ENCODE measurements at places on chromosomes 12 and 14. TPM values are rescaled to one million over a fixed set of nuclear protein-coding genes. Genes with fewer than 3 reads are reported as not detected.

DNA sequence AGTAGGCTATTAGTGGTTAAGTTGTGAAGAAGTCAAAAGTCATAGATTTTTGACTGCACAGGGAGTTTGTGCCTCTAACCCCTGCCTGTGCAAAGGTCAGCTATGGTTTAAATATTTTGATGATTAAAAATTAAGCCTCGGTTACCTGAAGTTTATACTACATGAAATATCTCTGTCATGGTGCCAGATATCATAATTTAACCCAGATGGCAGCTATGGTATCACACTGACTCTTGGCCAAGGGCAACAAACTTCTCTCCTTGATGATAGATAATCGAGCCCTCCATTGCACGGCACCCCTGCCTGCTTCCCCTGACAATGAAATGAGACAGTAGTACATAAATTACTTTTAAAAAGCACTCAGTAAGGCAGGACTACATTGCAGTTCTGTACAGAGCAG, 80.8 kb downstream of the SLC35F4 start:
- no peaks in the 10 kb centered on the region for H3K4me1 ChIP-seq
- no peak overlapping the region for H3K27ac ChIP-seq
- H3K36me3 ChIP-seq, result peaks cover 5% of the 10 kb centered on the region
- DNase-seq, result no peak
- no peak overlapping the region for H3K4me3 ChIP-seq

DNA sequence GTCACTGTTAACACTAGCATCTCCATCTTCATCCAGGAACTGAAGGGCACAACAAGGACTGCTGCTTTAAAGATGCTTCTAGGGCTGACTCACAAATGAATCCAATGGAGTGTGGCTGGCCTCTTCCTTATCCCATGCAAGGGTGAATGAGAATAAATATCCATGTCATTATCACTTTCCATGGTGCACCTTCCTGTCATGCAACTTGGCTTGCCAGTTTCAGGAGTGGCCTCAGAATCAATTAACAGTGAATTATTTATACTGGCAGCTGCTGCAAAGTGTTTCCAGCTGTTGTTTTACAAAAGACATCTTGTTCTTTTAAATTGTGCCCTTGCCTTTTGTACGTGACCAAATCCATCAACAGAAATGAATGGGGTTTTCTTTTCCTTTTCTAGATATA, 499.3 kb upstream of the TMEM132C start:
- H3K36me3 ChIP-seq, result peaks cover 2% of the 10 kb centered on the region
- H3K4me3 ChIP-seq, result no peak overlapping the region
- peaks cover 4% of the 10 kb centered on the region for H3K4me1 ChIP-seq
- no peak overlapping the region for H3K27ac ChIP-seq
- no peak for DNase-seq
- H3K27me3 ChIP-seq, result peaks cover 4% of the 10 kb centered on the region

- no peaks in the 10 kb centered on the region for H3K36me3 ChIP-seq
- peak; percentile 21 for DNase-seq
- peak overlapping the region; percentile 92 for H3K27ac ChIP-seq
- H3K27me3 ChIP-seq, result no peaks in the 10 kb centered on the region
- peaks cover 30% of the 10 kb centered on the region for H3K4me1 ChIP-seq
Observed at GRCh38 chr14:75223664-75224154, 47.3 kb upstream of the TMED10 start.

DNA sequence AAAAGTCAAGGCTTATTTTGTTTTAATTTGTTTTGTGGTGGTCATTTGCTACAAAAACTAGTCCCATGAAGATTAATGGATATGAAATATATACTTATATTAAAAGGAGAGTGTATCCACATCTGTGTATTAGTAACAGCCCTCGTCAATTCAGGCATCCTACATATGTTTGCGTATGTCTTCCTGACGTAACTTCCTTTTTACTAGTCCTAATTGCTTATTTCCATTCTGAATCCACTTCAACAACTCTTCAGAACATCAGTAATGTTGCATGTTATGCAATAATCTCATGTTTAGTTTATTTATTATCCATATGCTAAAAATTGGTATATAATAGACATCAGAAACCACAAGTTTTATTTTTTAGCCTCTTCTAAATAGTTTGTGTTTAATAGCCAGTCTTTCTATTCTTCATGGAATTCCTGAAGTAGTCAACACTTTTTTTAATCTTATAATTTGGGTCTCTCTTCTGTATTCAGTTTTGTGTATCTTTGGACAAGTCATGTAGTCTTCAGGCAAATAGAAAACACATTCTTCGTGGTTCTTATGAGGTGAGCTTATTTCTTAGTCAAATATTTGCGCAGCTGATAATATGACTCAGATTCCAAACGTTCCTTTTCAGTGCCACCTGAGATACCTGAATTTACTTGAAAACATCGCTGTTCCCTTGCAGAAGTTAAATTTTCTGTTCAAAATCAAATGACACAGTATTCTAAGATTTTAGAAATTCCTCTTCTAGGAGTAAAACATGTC, 268.6 kb downstream of the CCDC59 start:
- H3K27me3 ChIP-seq, result no peaks in the 10 kb centered on the region
- DNase-seq, result no peak
- H3K36me3 ChIP-seq, result no peaks in the 10 kb centered on the region
- H3K4me3 ChIP-seq, result no peak overlapping the region
- H3K4me1 ChIP-seq, result peaks cover 12% of the 10 kb centered on the region
- H3K27ac ChIP-seq, result peak overlapping the region; percentile 66

GRCh38 chr12:65209655-65210043, 40.3 kb downstream of the LEMD3 start:
- no peaks in the 10 kb centered on the region for H3K27me3 ChIP-seq
- peaks cover 9% of the 10 kb centered on the region for H3K36me3 ChIP-seq
- DNase-seq, result no peak
- H3K4me1 ChIP-seq, result no peaks in the 10 kb centered on the region
- H3K4me3 ChIP-seq, result no peak overlapping the region

GRCh38 chr14:105015242-105015641, 5.6 kb downstream of the CDCA4 start:
- peak overlapping the region; percentile 49 for H3K27ac ChIP-seq
- DNase-seq, result no peak
- no peak overlapping the region for H3K4me3 ChIP-seq
- peaks cover 25% of the 10 kb centered on the region for H3K4me1 ChIP-seq
- no peaks in the 10 kb centered on the region for H3K36me3 ChIP-seq
- no peaks in the 10 kb centered on the region for H3K27me3 ChIP-seq

PIK3C2G gene
- total RNA-seq, result 26.4 TPM

TEX22 gene
- 3.5 TPM for total RNA-seq

DNA sequence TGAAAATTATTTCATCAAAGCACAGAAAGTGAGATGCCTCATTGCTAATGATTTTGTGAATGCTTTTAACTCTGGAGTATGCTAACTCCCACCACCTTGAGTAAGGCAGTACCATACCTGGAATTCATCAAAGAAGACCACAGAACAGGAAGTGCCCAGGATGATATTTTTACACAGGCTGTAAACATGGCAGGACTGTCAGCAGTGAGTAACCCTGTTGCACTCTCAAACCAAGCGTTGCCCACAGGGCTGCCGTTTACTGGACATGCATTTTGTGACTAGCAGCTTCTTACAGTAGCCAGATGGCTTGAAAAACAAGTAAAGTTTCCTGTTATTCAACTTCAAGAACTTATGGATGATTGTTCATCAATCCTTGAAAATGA, 42.4 kb downstream of the RALGAPA1 start:
- H3K27ac ChIP-seq, result no peak overlapping the region
- DNase-seq, result no peak
- H3K4me3 ChIP-seq, result no peak overlapping the region
- no peaks in the 10 kb centered on the region for H3K27me3 ChIP-seq
- no peaks in the 10 kb centered on the region for H3K4me1 ChIP-seq
- H3K36me3 ChIP-seq, result peaks cover 3% of the 10 kb centered on the region

Measured in progenitor cell of endocrine pancreas (in vitro differentiated cells).